Caki2 (cell line): ENCODE measurements at places on chromosomes 4 and X. TPM values are rescaled to one million over a fixed set of nuclear protein-coding genes. Genes with fewer than 3 reads are reported as not detected.

Gene PCSK1N
- 93.6 and 112 TPM in 2 replicates for total RNA-seq

Gene SMR3B
- total RNA-seq = not detected in 2 replicates

Gene NEIL3
- total RNA-seq = 16.3 and 20.7 TPM in 2 replicates

Gene AGTR2
- total RNA-seq = not detected in 2 replicates

Gene TLR8
- not detected in 2 replicates for total RNA-seq

Gene MTNR1A
- total RNA-seq = 0.20 TPM in 1 of 2 replicates, not detected in the other

Gene RTL3
- not detected in 2 replicates for total RNA-seq

Gene GAGE2A
- total RNA-seq = not detected in 2 replicates

Gene GPR50
- total RNA-seq = not detected in 2 replicates

Gene ANOS1
- 6.3 and 7.2 TPM in 2 replicates for total RNA-seq

- DNase-seq = no peak
Measured at GRCh38 chr4:10084651-10085358, 31.8 kb downstream of the WDR1 start.

- no peak for DNase-seq
Measured at GRCh38 chrX:43269201-43269600, 386.9 kb upstream of the MAOA start.

DNA sequence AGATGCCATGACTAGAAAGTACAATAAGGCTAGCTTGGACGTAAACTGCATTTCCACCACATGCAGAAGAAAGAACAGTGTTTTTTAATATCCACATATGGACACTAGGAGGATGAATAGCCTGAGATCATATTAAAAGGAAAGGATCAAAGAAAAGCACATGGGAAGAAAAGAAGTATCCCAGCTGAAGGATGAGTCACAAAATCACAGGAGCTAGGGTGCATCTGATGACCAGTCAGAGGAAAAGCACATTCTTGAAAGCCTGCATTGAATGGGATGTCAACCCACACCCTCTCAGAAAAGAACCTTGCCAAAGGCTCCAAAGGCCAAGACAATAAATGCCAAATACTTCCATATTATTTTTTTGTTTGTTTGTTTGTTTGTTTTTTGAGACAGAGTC lies 56.8 kb upstream of the PRDX4 start:
- DNase-seq = no peak

GRCh38 chr4:56181140-56181953 lies 205.9 kb downstream of the AASDH start:
- DNase-seq = no peak

- DNase-seq = no peak
Measured at GRCh38 chr4:187995322-187996207, at the start of gene ZFP42. Gene ZFP42 (plus strand): TSS chr4:187995771. CDS start chr4:188002808, 7,037 bp downstream.

DNA sequence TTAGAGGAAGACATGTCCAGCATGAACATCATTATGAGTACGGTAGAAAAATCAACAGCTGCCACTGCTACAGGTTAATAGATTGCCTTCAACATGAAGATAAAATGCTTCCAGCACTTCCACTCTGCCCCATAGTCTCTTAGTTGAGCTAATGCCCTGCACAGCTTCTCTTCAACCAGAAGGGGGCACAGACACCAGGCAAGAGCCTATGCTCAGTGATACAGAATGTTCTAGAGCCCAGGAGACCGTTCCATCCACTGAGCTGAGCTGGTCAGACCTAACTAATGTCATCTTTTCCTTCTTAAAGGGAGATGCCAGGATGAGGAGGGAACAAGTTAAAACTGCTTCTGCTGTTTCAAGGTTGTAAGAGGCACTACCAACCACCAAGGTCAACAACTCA lies 42.2 kb downstream of the SMIM10L2A start:
- no peak for DNase-seq

DNA sequence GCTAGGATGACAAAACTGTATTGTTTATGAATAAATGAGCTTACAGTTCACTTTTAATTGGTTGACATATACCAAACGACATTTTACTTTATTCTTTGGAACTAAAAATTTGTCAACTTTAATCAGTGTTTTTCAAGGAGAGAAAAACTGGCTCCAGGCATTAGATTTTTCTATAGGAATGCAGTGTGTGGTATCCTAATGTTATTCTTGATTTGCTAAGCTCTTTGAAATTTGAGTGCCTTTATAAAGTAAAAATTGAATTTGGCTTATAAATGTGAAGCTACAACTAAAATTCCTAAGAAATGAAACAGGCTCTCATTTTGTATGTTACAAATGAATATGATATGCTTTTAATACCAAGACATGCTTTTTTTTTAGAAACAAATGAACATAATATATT lies 442.2 kb upstream of the TRAM1L1 start:
- DNase-seq = no peak

DNA sequence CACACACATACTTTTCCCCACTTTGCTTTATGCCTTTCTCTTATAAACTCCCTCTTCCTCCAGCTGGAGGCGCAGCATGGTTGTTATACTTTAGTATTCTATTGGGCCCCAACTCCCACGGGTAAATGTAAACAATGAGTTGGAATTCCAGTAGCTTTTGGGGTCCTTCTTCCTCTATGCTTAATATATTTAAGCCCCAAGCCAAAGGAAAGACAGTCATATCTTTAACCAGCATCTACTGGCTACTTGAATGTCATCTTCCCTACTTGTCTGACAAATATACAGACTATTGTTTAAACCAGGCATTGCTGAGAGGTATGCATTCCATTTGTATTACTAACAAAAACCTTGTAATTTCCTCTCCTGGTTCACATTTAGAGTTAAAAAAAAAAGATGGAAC lies 72.9 kb downstream of the WDR19 start:
- peak; percentile 16 for DNase-seq

DNA sequence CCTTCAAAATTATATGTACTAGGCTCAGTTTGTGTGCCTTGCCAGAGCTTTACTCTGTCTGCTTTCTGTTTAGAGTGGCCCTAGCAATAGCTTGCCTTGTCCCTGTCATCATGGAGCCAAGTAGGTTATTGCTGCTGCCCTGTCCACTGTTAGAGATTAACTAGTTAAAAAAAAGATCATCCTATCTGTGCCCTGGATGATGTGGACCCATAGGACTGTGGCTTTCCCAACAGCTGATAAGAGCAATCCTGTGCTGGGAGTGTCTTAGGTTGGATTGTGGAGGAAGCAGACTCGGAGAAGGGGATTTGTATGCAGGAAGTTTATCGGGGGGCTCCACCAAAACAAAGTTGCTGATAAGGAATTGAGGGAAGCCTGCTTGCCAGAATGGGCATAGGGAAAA lies 23.8 kb downstream of the PPP1R2C start:
- no peak for DNase-seq

DNA sequence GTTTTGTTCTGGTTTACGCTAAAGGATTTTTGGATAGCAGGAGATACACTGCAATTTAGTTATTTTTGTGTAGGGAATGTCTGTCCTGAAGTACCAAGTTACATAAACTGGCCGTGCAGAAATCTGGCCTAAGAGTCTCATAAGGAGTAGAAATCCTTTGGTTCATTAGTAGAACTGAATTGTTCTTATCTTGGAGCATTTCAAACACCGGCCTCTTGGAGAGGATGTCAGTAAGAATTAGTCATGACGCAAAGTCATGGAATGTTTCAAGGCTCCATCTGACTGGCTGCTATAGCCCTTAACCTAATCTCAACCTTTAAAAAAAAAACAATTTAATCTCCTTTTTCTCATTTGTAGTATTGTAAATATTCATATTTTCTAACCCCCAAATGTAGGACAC lies 15.2 kb downstream of the PDLIM3 start:
- DNase-seq = no peak

- no peak for DNase-seq
Measured at GRCh38 chrX:9164086-9164485, 130.2 kb upstream of the FAM9B start.

DNA sequence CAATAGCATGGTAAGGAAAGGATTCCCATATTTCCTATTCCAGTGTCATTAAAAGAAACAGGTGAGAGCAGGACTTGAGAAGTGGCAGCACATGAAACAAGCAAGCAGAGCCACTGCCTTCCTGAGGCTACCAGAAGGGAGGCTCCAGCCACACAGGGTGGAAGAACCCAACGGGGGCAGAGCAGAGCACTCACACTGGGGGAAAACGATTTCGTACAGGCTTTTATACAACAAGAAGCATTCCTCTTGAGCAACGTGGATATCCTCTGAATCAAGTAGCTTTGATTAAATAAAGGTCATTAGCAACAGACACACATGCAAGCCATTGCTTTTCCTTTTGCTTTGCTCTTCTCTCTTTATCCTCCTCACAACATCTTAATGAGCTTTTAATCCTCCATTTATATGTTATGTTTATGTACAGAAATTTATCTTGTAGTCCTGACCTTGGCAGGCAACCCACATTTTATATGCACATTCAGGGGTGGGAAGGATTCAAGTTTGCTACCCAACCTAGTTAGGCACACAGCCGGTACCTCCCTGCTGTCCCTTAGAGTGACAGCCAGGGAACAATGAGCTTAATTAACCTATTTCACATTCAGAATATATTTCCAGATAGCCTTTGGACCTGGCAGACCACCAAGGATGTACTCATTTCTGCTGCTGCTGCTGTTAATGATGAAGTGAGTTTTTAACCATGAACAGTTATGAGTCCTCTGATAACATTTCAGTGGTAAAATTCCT lies 202.1 kb downstream of the ARHGAP24 start:
- DNase-seq = no peak

DNA sequence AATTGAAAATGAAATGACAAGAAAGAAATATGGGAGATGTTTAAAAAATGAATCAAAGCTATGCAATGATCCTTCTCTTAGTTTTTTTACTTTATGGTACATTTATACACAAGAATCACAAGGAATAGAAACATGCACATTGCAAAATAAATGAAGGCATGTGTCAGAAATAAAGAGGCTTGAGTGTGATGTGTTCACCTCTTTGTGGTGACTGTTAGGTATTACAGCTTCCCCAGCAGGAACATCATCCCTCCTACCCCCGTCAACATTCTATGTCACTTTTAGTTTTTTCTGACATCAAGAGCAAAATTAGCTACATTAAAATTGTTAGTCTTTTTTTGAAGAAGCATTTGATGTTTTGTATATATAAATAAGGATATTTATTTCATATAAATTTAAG lies 214.8 kb downstream of the SLC4A4 start:
- peak; percentile 39 for DNase-seq

DNA sequence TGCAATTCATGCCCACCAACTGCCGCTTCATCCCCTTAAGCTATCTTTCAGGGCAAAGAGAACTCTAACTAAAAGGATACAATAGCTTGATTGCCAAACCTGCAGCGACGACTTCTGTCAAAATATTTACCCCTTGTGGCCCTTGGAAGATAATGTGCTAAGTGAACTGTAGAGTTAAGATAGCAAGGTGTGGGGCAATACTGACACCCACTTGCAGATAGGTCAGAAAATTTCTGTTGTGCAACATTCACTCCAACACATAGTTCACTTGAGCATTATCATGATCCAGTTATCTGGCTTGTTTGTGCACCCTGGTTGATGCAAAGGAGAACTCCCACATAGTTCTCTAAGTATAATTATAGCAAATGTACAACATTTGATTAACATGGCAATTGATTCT lies 55.6 kb downstream of the RHOXF2B start:
- DNase-seq = no peak
